ENCODE measurements at places on chromosomes 5 and 9. TPM values are rescaled to one million over a fixed set of nuclear protein-coding genes. Genes with fewer than 3 reads are reported as not detected.

RASEF gene
- 11.6 TPM for total RNA-seq

ITGA2 gene
- 28.1 TPM for total RNA-seq

PCDHA1 gene
- total RNA-seq, result not detected

LURAP1L gene
- total RNA-seq, result 5.2 TPM

IFT74 gene
- 7.2 TPM for total RNA-seq

FIBCD1 gene
- 0.29 TPM for total RNA-seq

NTRK2 gene
- total RNA-seq, result 0.46 TPM

OLFML2A gene
- 7.0 TPM for total RNA-seq

IL5 gene
- not detected for total RNA-seq

SPATA31D4 gene
- total RNA-seq, result not detected

ARAP3 gene
- 11.3 TPM for total RNA-seq

SMARCA2 gene
- total RNA-seq, result 31.6 TPM

GDNF gene
- 0.23 TPM for total RNA-seq
